ENCODE measurements at places on chromosomes 12 and 14.

GRCh38 chr14:51547260-51547659, 104.5 kb upstream of the FRMD6 start:
- no peak for DNase-seq

GRCh38 chr14:105409364-105409763, 10.3 kb upstream of the MTA1 start:
- DNase-seq, result no peak

DNA sequence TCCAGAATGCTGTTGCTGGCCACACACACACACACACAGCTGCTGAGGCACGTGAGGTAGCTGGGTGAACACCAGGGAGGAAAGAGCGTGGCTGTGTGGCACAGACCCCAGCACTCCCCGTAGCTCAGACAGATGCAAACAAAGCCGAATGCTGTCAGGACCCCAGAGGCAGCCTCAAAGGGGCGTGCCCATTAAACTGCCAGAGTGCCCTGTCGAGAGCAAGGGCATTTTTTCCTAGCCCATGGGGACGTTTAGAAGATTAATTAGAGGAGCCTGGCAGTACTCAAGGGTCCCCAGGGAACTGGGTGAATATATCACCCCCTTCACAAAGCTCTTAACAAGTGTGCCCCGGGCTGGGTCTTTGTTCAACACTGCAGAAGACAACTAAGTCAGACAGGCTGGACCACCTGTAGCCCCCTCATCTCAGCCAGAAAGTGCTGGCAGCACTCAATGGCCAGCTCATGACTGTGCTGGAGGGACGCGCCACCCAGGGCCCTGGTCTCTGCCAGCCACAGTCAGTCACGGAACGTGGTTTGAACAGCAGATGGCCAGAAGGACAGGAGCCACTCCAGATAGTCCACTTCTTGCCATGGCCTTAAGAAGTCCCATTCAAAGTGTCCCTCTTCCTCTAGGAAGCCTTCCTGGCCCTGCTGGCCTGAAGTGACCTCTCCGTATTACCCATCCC, 37.5 kb downstream of the TTC7B start:
- no peak for DNase-seq

GRCh38 chr12:110744151-110744571, 1.5 kb upstream of the PPP1CC start:
- DNase-seq, result peak; percentile 54

GRCh38 chr12:122363782-122364181, 58.7 kb downstream of the CLIP1 start:
- no peak for DNase-seq

DNA sequence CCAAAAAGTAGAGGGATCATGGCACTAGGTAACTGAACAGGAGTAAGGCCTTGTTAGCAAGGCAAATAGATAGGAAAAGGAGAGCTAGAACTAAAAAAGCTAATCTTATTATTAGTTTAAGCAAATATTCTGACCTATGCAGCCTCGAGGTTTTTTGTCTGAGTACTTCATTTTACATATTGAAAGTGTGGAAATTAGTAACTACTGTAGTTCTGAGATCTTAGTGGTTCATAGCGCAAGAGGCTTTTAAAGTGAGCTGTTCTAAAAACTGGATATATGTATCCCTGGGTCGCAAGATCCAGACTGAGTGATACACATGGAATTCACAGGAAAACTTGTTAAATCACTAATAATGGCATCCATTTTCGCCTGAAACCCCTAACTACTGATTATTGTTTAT, 411.0 kb upstream of the SOX5 start:
- no peak for DNase-seq

- no peak for DNase-seq
These were observed 1.5 kb downstream of the EML5 start for GRCh38 chr14:88791252-88791621.

DNA sequence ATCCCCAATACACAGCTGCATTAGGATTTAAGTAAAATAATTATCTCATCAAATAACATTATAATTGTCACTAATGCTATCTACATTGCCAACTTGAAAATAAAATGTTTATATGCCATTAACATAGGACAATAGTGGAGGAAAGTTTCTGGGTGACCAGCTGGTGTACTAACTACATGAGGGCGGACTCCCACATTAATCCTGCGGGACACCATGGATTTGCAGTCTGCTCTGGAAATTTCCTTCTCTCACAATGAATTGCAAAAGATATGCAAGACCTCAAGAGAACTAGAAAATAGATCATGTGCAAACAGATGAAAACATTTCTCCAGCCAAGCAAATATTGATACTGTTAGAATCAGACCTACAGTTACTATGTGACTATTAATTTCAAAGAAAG, 390.1 kb downstream of the NAV3 start:
- DNase-seq, result no peak

- no peak for DNase-seq
These were observed 1.9 kb downstream of the GPHN start for GRCh38 chr14:66509874-66510273.

GRCh38 chr12:29428633-29429032, 47.7 kb upstream of the ERGIC2 start:
- no peak for DNase-seq

GRCh38 chr12:29103539-29103974, 45.5 kb upstream of the FAR2 start:
- DNase-seq, result no peak

DNA sequence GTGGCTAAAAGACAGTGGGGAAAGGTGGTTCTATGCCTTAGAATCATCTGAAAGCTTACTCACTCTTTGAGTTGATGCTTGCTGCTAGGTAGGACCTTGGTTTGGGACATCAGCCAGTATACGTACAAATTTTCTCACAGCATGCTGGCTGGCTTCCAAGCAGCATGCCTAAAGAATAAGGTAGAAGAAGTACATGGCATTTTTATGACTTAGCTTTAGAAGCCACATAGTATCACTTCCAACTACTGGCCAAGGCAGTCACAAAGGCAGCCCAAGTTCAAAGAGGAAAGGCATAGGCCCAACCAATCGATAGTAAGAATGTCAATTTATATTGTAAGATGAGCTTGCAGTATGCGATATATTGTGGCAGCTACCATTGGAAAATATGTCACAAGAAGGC, 284.2 kb upstream of the CAND1 start:
- no peak for DNase-seq

- DNase-seq, result no peak
These were observed 277.2 kb downstream of the SYT1 start for GRCh38 chr12:79141776-79142175.

GRCh38 chr12:68850390-68850789, 42.4 kb downstream of the MDM2 start:
- no peak for DNase-seq

DNA sequence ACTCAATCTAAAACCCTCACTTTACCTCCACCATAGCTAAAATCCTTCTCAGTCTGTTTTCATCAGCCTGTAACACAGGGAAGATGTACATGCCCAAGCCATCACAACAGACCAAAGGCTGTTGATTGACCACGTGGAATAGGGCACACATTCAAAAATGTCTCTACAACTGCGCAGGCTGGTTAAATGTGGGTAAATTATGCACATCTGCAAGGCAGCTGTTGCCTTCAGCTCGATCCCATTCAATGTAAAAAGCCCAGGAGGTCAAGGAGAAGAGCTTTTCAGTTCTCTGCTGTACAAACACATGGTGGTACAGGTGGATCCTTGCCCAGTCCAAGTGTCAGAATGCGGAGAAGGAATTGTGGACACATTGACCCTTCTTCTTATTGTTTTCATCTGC, 354.0 kb downstream of the FLRT2 start:
- no peak for DNase-seq

DNA sequence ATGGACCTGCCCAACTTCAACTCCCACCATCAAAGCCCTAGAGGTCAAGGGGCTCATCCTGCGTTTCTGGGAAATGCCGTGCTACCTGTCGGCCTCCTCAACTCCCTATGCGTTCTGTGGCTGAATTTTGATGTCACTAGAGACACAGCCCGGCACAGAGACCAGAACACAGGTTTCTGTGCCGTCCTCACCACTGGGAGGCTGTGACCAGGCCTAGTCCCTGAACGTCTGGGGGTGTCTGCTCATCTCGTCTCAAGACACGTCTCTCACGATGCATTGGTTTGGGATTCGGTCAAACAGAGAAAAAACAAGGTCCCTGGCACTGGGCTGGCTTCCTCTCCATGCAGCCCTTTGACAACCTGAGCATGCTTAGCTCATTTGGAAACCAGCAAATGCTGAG, 33.5 kb downstream of the SLC15A4 start:
- DNase-seq, result no peak

GRCh38 chr12:124059752-124060151, 86.7 kb downstream of the ZNF664 start:
- DNase-seq, result no peak

- no peak for DNase-seq
These were observed 1.7 kb downstream of the DHH start for GRCh38 chr12:49092816-49093406.

- no peak for DNase-seq
These were observed 124.2 kb downstream of the NPAS3 start for GRCh38 chr14:33062881-33063280.

DNA sequence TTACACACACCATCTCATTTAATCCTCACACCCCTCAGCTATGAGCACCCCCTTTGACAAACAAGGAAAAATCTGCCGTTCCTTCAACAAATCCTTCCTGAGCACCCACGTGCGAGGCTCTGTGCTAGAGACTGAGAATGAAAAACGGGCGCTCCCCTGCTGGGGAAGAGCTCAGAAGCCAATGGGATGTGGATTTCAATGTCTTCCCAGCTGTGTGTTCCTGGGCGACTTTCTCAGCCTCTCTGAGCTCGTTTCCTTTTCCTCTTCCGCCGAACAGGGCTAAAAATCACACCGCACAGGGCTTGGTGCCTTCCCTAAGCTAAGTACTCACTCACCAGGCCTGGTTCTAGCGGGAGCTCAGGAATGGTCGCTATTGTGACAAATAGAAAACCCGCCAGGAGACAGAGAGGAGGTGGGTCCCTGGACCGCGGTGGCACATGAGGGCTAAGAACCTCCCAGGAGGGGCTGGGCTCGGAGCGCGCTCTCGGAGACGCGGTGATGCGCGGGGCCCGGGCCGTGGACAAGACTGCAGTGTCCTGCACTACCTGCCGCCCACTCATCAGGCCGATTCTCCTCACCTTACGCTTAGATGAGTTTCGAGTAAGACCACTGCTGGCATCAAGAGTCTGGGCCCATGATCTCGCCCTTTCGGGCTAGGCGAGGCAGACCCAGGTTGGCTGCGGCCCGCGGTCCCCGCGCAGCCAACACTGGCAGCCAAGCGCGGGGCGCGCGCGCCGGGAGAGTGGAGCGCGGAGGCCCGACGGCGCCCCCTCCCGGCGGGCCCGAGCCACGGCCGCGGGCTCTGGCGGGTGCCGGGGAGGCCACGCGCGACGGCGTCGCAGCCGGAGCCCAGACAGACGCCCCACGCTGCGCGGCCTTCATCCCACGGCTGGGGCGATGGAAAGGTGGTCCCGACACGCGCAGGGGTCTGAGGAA, 17.0 kb downstream of the ZDHHC22 start:
- DNase-seq, result peak; percentile 79

DNA sequence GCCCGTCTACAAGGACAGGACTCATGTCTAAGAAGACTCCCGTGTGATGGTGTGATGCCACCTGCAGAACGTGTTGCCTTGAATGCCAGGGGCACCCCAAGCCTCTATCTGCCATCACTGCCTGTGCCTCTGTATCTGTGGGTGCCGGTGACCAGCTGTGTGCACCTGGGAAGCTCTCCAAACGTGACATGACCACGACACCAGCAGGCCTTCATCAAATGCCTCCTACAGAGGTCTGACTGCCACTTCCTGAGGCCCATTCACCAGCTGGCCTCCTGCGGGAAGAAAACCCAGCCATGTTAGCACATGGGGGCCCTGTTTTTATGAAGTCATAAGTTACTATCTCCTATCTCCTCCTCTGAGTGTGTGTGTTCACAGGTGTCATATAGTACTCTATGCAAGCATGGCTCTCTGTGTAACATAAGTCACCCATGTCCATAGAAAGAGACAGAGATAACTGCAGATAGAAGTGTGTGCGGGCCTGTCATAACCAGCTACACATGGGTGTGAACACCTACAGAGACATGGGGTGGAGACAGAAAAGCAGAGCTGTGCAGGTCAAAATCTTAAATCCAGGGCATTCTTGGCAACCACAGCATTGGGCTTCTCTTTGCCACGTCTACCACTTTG, 18.3 kb upstream of the SERPINA4 start:
- DNase-seq, result no peak

- no peak for DNase-seq
These were observed 202.2 kb downstream of the AEBP2 start for GRCh38 chr12:19641235-19642080.

- DNase-seq, result no peak
These were observed 62.2 kb upstream of the LHX5 start for GRCh38 chr12:113533842-113534375.

DNA sequence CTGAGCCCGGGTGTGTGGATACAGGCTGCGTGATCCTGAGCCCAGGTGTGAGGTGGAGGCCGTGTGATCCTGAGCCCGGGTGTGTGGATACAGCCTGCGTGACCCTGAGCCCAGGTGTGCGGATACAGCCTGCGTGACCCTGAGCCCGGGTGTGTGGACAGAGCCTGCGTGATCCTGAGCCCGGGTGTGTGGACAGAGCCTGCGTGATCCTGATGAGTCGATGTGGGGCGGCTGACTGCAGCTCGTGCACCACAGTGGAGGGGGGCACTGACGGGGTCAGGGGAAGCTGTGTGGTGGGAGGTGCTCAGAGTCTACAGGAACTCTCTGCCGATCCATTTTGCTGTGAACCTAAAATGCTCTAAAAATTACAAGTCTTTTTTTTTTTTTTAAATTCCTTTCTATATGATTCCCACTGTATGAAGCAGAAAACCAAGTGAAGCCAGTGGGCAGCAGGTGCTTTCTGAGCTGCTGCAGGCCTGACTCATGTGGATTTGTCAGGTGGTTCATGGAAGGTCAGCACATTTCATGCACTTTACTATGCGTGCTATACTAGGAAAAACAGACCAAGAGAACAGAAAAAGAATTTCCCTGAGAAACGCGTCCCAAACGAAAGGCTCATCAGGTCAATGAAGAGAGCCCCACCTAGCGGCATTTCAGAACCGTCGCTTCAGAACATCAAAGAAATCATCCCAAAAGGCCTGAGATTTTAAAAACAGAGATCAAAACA, 19.3 kb downstream of the BRF1 start:
- no peak for DNase-seq

DNA sequence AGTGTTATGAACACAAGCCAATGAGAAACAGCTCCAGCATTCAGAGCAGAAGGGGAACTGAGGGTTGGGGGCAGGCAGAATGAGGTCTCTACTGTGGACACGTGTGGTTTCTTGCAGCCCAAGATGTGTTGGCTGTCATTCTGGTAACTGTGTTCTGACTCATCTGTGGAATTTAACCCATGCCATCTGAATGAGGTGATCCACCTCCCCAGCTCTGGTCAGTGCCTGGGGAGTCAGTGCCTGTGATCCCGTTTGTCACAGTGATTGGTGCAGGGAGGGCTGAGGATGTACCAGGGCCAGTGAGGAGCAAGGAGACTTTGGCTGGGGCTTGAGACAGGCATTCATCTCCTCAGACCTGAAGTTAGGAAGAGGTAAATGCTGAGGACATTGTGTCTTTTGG, 216.8 kb downstream of the MSRB3 start:
- DNase-seq, result no peak

- DNase-seq, result no peak
These were observed 19.4 kb downstream of the MAP3K9 start for GRCh38 chr14:70789961-70790360.

GRCh38 chr12:104207416-104208205, 8.0 kb upstream of the TXNRD1 start:
- no peak for DNase-seq
